ENCODE measurements at places on chromosomes 13 and 19.

GRCh38 chr19:49442354-49442753 is 1.0 kb upstream of the SLC17A7 start:
- DNase-seq, result no peak

DNA sequence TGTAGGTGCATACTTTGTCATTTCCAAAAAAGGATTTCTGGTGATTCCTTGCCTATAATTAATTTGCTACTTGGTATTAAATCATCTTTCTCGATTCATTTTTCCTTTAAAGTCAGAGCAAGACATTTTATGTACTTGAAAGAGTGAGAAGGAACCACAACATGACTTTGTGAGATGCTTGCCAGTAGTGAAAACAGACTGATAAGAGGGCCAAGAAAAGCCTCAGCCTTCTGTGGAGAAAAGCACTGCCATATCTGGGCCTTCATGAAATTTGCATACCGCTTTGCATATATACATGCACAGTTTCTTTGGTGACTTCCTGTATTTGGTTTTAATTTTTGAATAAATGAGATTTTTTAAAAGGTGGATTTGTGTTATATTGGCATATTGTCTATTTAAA is 128.4 kb downstream of the CDK8 start:
- no peak for DNase-seq

GRCh38 chr19:13797058-13797440 is 1.8 kb downstream of the ZSWIM4 start:
- DNase-seq, result no peak

- DNase-seq, result no peak
Measured at GRCh38 chr13:91776611-91777193, 378.3 kb downstream of the GPC5 start.

Data from stimulated activated CD8-positive, alpha-beta memory T cell treated with anti-CD3 and anti-CD28 coated beads, Interleukin-12 subunit alpha, Interleukin-12 subunit beta, amount 100 ng/mL, for 4 hours (primary cell).